DMS79 (cell line): ENCODE measurements at places on chromosomes 4 and X.

DNA sequence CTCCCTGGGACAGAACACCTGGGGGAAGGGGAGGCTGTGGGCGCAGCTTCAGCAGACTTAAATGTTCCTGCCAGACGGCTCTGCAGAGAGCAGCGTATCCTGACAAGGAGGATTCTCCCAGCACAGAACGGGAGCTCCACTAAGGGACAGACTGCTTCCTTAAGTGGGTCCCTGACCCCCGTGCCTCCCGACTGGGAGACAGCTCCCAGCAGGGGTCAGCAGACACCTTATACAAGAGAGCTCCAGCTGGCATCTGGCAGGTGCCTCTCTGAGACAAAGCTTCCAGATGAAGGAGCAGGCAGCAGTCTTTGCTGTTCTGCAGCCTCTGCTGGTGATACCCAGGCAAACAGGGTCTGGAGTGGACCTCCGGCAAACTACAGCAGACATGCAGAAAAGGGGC lies 44.5 kb upstream of the FAAH2 start:
- no peak for DNase-seq

DNA sequence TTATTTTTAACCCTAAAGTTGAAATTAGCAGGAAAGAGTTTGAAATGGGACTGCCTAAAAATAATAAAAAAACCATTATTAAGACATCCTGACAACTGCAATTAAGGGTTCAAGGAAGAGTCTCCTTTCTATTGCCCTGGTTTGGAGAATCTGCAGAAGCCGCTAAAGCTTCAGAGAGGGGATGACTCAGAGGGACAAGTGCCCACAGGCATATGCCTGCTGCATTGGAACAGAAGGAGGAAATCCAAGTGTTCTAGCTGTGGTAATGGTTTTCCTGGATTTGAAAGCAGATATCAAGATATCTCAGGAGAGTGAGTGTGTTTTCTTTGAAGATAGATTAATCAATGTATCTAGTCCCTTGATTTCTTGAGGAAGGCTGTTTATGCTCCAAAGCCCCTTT lies 235.1 kb upstream of the TAPT1 start:
- DNase-seq: no peak

GRCh38 chrX:40380655-40381488 lies 199.9 kb upstream of the ATP6AP2 start:
- no peak for DNase-seq

GRCh38 chr4:88857588-88857987 lies 160.0 kb upstream of the NAP1L5 start:
- no peak for DNase-seq

- no peak for DNase-seq
Observed at GRCh38 chr4:140047017-140047640, 106.9 kb downstream of the MAML3 start.

- DNase-seq: no peak
Observed at GRCh38 chr4:8026453-8026852, 86.8 kb upstream of the AFAP1 start.

DNA sequence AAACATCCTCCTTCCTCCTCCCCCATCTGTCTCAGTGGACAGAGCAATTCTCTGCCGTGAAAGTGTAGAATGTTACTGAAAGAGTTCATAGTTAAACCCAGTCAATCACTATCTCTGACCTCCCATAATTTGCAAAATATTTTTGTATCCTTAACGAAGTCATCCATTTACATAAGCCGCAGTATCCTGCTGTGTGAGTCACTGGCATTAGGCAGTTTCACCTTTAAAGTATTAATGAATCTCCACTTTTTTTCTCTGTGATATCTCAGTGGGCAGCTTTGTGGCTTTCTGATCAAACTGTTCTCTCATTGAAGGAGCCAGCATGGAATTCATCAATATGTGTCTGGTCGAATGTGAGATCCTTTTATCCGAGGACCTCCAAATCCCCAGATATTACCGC lies 678.6 kb upstream of the TENM3 start:
- DNase-seq: no peak

DNA sequence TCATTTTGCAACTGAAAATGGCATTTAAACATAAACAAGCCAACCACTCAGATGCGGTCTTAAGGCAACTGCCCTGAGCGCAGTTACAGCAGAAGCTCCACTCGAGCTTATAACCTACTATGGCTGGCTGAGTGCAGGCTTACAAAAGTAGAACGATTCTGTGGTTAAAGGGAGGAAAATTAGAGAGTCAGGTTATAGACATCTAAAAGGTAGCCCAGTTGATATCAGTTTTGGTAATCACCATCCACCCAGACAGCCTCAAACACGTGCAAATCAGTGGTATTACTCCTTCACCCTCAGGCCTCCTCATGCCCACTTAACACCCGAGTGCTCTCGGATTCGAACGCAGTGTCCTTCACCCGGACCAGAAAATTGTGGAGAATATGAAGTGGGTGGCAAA lies 3.1 kb downstream of the LEF1 start:
- no peak for DNase-seq

- no peak for DNase-seq
Observed at GRCh38 chr4:142713282-142714030, 132.6 kb downstream of the INPP4B start.

DNA sequence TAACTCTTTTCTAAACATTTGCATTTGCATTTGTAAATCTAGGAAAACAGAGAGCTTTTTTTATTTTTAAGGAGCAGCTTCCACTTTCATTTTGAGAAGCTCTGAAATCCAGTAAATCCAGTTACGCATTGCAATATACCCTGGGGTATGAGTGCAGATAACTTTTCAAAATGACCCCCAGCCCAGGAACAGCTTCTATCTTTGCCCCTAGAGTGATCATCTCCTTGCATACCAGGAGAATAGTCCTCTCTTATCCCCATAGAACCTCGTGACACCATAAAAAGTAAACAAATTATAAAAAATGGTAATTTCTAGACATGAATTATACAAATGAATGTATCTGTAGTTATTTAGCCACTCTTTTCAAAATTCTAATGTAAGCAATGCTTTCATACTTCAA lies 292.2 kb upstream of the GALNT7 start:
- no peak for DNase-seq

GRCh38 chr4:2583092-2583491 lies 46.6 kb downstream of the FAM193A start:
- no peak for DNase-seq

DNA sequence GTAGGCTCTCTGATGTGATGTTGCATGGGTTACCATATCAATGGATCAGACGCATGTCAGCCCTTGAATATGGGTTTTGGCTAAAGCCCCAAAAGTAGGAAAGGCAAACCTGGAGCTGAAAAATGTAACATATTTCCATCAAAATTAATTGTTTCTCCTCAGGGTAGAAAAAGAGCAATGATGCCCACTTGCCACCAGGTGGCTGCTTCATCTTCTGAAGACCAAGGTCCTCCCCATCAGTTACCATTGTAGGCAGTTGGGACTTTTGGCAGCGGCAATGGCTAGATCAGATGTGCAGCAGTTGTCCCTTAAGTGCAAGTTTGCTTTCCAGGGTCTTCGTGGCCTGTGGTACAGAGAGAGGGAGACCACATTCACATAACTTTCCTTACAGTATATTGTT lies 118.2 kb downstream of the NAF1 start:
- DNase-seq: no peak

GRCh38 chr4:115054836-115055235 lies 58.6 kb downstream of the NDST4 start:
- no peak for DNase-seq
